Breast epithelium (tissue), 4 donors: ENCODE measurements at places on chromosomes 12 and 14.

DNA sequence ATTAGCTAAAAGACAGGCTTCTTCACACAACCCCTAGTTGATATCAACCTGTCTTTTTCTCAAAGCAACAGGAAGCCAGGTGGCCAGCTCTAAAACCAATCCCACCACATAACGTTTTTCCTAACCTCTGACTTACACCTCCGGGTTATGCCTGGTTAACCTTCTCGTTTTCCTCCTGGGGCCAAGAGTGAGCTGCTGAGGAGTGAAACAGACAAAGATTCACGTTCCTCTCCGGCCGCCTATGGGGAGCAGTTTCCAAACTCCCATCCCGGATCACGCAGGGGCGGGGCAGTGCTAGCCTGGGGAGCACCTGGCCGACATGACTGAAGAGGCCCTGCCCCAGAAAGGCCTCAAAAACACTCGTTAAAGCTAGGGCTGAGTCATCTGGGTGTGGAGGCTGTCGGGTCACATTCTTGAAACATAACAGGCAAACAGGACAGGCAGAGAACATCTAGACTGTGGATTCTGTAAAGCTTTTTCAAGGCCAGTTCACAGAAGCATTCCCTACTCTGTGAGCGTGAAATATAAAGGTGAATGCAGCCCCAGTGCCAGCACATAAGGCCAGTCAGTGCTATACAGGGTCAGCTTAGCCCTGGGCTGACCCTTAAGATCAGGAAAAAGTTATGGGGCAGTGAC, 25.9 kb upstream of the LGALS3 start:
- peak; percentile 92 for DNase-seq

DNA sequence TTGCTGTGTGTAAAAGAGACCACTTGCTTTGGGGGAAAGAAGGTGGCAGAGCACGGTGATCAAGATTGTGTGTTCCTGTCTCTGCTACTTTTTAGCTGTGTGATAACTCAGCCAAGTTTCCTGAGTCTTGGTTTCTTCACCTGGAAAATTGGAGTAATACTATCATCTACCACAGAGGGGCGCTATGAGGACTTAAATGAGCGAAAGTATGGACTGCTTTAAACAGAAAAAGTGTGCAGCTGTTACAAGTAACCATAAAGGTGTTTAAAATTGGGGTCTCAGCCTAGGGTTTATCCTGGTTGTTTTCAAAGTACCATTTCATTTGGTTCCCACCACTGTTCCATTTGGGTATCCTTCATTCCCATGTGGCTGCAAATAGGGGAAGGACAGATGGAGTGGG, 65.9 kb upstream of the WSCD2 start:
- DNase-seq: no peak

DNA sequence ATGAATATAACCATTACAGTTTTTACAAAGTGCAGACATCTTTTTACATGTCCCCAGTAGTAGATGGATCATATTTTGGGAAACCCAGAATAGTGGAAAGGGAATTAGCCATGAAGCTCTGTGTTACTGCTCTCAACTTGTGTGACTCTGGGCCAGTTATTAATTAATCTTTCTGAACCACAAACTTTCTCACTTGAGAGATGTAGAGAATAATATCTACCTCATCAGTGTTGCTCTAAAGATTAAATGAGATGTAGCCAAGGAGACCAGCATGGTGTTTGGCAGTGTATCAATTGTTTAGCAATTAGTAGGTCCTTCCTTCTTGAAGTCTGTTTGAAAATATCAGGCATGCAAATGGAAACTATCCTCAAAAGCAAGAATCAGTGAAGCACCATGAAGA, 169.2 kb downstream of the TMTC2 start:
- no peak for DNase-seq

DNA sequence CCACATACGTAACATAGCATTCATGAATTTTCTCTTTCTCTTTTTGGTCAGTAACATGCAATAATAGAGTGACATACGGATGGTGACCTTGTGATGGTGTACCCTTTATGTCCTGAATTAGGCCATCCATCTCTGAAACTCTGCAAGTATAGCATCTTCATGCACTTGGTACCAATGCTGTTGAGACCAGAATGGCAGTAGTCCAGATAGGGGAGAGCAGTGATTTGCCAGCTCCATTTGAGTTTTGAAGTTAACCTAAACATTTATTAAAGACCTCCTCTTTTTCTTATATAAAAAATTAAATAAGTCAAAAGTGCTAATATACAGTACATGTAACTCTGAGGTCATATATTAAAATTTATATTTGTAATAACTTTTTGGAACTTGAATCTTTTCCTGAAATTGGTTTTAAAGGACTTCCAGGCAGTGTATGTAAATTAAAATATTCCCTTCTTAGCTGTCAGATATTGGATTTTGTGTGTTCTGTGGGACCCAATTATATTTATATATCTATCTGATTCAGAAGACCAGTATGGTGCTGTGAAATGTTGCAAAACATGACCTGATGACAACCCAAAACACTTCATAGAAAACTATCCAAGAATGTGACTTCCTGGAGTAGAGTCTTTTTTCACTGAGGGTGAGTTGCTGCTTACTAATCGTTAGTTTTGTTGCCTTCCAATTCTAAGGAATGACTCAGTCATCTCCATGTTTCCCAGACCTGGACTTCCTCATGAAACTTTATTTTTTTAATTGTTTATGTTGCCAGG, 3.5 kb downstream of the ELK3 start:
- DNase-seq: no peak
